ENCODE measurements at places on chromosomes 7 and 10.

DNA sequence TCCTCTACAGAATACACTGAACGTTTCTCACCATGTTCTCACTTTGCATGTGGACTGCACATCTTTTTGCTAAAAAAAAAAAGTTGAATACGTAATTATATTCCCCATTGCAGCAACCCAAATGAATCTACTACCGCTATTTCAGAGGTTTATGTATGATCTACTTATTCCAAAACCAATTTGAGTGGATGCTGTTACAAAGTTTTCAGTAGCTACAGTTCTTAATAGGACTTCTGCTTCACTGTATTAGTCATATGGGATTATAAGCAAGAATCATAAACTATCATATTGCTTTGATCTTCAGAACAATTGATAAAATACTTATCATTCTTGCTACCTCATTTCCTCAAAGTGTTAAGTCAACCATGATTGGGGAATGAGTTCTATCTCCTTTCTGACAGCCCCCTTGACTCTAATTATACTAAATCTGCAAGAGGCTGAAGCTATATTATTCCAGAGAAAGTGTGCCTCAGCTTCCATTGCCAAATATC, 257.0 kb downstream of the PARD3 start:
- no peak for DNase-seq

- DNase-seq: no peak
These were observed 27.0 kb downstream of the SND1 start for GRCh38 chr7:127678947-127679346.

- no peak for DNase-seq
These were observed 1.3 kb downstream of the LSMEM1 start for GRCh38 chr7:112481833-112482670.

GRCh38 chr7:30022991-30023390, 3.5 kb downstream of the FKBP14 start:
- DNase-seq: no peak

GRCh38 chr7:158607563-158607962, 19.9 kb upstream of the PTPRN2 start:
- no peak for DNase-seq
